ENCODE measurements at places on chromosomes 7 and 10.

GRCh38 chr10:77139252-77140160, 498.1 kb downstream of the KCNMA1 start:
- no peak for DNase-seq

DNA sequence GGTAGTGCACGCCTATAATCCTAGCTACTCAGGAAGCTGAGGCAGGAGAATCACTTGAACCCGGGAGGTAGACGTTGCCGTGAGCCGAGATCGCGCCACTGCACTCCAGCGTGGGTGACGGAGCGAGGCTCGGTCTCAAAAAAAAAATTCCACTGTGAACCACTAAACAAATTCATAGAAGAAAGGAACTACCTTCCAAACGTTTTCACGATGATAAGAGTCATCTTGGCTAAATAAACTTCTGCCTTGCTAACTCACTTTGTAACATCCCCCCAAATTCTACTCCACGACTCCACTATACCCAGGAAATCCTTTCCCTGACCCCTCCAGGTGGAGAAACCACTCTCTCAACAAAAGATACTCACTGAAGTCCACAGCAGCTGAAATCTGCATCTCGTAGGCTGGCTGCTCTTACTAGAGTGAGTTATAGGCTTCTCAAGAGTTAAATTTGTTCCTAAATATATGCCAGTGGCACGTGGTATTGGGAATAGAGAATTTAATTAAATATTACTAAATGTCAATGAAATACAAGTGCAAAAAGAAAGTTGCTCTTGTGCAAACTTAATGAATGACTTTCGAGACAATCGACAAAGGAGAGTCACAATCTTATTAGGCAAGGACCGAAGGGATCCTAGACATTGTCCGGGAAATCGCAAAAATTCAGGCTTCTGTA, 1.6 kb upstream of the GTF2I start:
- DNase-seq = no peak

DNA sequence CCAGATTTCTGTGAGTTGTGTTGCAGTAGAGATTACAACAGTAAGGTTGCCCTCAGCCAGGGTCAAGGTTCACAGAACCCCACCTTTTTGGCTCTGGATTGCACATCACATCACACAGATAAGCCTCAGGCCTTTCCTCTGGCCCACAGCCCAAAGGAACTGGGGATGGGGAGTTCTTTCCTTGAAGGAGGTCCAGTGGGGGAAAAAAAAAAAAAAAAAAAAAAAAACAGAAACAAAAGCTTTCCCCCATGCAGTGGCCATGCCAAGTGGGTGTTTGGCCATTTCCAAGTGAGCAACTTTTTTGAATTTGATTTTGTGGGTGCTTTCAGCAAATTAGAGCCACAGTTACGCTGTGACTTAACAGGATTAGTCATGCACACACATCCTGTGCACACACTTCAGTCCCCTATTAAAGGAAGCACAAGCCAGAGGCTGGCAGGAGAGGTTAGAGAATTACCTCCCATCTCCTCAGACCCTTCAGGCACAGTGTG, 79.3 kb upstream of the NANOS1 start:
- DNase-seq = no peak

DNA sequence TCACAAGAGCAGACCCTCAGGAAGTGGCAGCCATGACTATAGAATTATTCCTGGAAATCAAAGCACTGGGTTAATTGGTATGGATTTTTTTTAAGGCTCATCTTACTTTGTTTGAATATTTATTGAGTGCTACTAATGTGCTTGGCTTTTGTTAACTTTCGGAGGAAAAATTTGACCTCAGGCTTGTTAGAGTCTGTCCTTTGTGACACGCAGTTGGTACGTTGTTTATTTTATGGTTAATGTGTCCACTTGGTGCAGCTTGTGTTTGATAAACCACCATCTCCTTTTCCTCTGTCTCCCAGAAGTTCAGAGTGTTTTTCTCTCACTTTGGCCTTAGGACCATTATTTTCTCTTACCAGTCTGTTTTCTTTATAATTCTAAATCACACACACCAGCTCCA, 268.6 kb downstream of the SDK1 start:
- DNase-seq = no peak

- DNase-seq = no peak
These were observed 27.1 kb upstream of the PIP start for GRCh38 chr7:143104759-143105158.

DNA sequence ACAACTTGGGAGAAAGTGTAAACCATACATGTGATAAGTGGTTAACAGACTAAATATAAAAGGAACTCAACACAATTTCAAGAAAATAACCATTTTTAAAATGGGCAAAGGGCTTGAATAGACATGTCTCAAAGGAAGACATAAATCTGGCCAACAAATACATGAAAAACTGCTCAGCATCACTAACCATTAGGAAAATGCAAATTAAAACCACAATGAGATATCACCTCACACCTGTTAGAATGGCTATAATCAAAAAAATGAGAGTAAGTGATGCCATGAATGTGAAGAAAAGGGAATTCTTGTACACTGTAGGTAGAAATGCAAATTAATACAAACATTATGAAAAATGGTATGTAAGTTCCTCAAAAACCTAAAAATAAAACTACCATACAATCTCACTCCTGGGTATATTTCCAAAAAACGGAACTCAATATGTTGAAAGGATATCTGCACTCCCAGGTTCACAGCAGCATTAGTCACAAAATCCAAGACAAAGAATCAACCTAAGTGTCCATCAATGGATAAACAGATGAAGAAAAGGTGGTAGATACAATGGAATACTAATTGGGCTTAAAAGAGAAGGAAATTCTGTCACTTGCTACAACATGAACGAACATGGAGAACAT, 5.6 kb downstream of the SNX13 start:
- DNase-seq = no peak

GRCh38 chr7:47346377-47346914, 235.5 kb downstream of the TNS3 start:
- DNase-seq = no peak

DNA sequence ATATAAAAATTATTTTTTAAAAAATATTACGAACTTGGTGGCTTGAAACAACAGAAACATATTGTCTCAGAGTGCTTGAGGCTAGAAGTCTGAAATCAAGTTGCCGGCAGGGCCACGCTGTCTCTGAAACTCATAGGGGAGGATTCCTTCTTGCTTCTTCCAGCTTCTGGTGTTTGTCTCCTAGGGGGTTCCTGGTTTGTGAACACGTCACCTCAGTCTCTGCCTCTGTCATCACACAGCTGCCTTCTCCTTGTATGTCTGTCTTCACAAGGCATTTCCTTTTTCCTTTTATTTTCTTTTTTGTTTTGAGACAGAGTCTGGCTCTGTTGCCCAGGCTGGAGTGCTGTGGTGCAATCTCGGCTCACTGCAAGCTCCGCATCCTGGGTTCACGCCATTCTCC, 12.7 kb upstream of the SNX8 start:
- DNase-seq = no peak

- no peak for DNase-seq
These were observed 140.6 kb upstream of the CTBP2 start for GRCh38 chr10:125300937-125301336.

- DNase-seq = no peak
These were observed 930 bp downstream of the GIMAP6 start for GRCh38 chr7:150631084-150631826.

- DNase-seq = no peak
These were observed 117.2 kb downstream of the LRRTM3 start for GRCh38 chr10:67043041-67043440.

- peak; percentile 84 for DNase-seq
These were observed 719.0 kb downstream of the GRM8 start for GRCh38 chr7:126533715-126534114.

GRCh38 chr10:24209946-24210491, 1.1 kb downstream of the KIAA1217 start:
- no peak for DNase-seq

DNA sequence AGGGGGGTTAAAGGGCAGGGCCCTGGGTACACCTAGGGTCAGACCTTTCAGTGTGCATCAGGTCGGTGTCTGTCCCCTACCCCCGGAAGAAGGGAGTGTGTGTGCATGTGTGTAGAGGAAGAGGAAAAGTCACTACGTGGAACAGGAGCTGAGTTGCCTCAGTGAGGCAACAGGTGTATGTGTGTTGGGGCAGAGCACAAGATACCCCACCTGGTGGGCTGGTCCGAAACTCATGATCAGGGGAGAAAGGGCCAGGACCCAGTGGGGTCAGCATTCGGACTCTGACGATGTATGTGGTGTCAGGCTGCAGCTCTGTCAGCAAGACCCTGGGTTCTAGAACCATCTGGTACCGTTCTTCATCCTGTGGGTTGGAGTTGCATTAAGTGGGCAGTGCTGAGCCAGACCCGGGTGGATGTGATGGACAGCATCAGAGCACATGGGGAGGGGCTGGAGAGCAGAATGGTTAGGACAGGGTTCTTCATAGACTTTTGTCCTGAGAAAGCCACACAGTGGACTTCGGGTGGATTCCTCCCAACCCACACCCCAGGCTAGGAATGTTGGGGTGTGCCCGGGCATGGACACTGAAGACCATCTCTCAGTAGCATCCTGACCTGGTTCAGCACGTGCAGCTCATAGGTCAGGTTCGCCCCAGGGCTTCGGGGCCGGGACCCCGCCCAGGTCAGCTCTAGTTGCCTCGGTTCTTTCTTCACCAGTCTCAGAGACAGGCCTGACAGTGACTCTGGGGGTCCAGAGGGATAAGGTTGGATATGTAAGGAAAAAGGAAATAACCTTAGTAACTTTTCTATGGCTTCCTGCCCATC, 10.7 kb downstream of the EPHA1 start:
- DNase-seq = no peak

GRCh38 chr7:150944066-150945042, 33.8 kb downstream of the KCNH2 start:
- DNase-seq = no peak

DNA sequence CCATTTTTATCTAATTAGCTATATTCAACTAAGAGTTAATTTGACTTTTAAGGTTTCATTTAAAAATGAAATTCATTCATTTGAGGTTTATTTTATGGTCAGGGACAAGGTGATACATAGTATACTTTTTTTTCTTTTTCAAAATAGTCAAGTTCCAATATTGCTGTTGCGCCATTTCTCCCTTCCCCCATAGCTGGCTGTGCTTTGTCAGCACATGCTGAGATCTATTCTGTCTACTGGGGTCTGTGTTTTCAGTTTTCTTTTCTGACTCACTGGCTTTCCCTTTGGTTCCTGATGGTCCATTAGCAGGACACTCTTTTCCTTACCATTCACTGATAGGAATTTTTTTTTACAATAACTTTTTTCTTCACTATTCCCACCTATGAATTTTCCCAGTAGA, 336.4 kb upstream of the TMEM229A start:
- DNase-seq = no peak

- no peak for DNase-seq
These were observed 297.8 kb upstream of the PRKCQ start for GRCh38 chr10:6877722-6878392.

DNA sequence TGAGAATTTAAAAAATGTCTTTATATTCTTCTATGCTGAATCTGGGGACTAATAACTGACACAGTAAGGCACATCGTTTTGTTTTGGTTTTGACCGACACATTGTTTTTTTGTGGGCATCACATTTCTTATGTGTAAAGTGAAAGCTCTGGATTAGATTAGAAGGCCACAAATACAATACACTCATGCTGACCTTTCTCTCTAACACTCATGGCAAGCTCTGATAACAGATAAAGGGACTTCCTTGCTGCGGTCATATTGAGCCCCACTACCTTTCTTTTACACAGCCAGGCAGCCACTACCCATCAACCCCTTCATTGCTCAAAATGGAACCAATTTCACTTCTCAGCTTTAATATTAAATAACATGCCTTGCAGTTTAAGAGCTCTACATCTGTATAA, 26.0 kb downstream of the PPP1R3A start:
- no peak for DNase-seq

DNA sequence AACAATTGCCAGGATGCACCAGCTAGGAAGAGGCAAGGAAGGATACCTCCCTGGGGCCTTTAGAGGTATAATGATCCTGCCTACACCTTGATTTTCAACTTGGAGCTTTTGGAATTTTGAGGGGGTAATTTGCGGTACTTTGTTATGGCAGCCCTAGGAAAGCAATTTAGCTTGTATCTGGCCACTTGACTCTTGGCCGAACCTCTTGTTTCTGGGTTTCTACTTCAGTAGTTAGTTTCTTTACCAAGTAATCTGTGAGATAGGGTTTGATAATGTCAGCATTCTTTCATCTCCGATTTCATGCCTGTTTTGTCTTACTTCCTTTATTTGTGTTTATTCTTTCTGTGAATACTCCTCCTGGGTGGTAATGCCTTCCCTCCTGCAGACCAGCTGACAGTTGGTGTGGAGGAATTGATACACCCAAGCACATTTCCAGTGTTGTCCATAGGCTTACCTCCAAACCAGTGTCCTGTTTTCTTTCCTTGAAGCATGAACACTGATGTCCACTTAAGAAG, 163.7 kb downstream of the SND1 start:
- no peak for DNase-seq

DNA sequence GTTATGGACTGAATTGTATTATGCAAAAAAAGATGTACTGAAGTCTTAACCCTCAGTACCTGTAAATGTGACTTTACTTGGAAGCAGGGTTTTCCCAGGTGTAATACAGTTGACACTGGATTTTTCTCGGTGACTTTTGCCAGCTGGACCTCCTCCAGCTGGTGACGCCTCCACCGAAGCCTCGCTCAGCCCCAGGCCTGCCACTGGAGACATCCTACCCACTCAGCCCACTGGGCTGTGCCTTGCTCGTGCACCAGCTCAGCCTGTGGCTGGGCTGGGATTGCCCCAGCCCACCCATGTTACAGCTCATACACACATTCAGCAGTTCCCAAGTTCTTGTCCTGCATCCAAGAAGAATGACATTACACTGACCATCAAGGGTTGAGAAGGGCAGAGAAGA, 42.4 kb upstream of the GPR22 start:
- no peak for DNase-seq

DNA sequence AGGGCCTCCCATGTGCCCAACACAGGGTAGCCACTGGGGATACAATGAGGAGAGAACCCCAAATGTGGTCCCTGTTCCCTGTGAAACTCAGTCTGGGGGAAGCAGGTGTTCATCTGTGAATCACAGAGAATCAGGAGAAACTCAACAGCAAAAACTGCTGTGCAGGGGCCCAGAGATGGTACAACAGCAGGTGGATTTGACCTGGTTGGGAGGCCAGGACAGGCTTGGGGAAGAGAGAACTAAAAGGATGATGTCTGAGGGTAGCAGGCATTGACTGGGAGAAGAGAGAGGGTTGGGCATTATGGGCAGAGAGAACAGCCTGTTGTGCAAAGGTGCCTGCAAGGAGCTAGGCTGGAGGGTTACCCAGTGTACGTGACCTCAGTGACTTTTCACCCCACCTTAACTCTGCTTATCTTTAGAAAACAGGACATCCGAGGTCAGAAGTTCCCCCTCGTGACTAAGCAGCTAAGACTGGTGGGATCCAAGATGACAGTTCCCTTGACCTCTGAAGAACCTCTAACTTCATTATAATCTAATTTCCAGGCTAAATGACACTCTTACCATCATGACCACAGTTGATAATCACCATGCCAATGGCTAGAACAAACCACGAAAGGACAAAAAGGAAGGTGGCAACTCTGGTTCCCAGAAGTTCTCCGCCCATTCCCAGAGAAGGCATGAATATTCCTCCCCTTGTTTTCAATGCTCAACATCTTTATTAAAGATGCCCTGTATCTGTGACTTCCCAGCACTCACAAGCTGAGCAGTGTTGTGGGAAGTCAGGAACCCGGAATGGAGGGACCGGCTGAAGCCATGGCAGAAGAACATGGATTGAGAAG, 5.1 kb upstream of the ADAMTS14 start:
- no peak for DNase-seq
